ENCODE measurements at places on chromosomes 7 and 10.
A peak's percentile ranks its signal among the peaks of the same experiment; 100 is the strongest.

GRCh38 chr10:77687621-77688020 is 50.0 kb upstream of the KCNMA1 start:
- no peak for DNase-seq

DNA sequence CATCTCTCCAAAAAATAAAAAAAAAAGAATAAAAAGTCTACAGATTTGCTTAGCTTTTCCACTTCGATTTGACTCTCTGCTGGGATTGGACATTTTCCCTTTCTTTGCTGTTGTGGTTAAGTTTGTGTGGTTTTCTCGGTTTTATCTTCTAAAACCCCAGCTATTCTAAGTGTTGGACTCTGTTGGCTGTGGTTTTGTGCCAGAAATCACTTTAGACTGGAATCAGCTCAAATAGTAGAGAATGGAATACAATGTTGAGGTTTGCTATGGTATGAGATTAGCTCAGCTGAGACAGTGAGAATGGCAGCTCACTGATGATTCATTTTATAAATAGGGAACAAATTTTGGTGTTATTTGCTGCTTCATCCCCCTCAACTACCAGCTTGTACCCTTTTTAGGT is 116.0 kb downstream of the BUB3 start:
- DNase-seq = no peak

DNA sequence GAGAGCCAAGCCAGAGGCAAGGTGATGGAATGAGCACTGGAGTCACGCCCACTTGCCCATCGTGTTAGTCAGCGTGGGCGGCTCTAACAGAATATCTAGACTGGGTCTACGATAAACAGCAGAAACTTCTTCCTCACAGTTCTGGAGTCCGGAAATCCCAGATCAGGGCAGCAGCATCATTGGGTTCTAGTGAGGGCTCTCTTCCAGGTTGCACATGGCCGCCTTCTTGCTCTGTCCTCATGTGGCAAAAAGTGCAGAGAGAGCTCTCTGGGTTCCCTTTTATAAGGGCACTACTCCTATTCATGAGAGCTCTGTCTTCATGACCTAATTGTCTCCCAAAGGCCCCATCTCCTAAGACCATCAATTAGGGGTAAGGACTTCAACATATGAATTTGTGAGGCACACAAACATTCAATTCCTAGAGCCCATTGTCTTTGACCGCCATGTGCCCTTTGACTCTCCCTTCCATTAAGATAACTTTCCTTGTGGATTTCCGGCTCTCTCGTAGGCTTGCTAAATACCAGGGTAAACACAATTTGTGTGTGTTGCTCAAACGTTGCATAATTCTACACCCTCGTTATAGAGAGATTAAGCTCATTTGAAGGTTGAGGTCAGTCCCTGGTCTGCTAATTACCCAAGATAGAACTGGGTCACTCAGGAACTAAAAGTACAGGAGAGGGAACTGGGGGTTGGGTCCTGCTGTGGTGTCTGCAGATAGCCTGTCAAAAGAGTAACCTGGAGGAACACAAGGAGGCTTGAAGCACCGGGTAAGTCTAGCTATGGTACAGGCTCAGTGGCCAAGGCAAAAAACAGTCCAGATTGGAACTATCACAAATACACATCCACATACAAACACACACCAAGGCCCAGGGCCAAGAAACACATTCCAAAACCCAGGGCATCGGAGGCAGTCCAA is 28.7 kb upstream of the USP6NL start:
- no peak for DNase-seq

DNA sequence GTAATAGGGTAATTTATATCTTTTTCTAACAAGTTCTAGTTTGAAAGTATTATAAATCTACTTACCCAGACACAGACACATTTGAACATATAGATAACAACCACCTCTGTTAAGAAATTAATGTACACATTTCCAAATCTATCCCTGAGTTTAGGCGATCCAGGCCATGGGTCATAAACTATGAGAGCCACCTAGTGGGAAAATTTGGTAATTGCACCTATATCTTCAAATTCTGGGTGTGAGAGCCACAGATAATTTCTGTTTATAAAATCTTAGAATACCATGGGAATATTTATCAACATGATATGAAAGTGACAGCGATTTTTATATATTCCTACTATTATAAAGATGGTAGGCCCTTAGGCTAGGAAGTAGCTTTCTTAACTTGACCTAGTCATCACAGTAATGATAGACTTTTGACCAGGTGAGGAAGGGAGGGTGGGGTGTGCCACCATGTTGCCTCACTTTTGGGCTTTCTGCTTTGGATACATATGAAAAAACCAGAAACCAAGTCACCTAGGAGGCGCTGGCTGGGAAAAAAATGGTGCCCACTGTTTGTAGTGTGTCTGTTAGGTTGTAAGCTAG is 8.0 kb upstream of the EPHA1 start:
- peak; percentile 56 for DNase-seq

GRCh38 chr10:18906636-18907035 is 142.0 kb upstream of the MALRD1 start:
- DNase-seq = no peak

- DNase-seq = no peak
Measured at GRCh38 chr7:125241548-125241947, 311.9 kb upstream of the POT1 start.

DNA sequence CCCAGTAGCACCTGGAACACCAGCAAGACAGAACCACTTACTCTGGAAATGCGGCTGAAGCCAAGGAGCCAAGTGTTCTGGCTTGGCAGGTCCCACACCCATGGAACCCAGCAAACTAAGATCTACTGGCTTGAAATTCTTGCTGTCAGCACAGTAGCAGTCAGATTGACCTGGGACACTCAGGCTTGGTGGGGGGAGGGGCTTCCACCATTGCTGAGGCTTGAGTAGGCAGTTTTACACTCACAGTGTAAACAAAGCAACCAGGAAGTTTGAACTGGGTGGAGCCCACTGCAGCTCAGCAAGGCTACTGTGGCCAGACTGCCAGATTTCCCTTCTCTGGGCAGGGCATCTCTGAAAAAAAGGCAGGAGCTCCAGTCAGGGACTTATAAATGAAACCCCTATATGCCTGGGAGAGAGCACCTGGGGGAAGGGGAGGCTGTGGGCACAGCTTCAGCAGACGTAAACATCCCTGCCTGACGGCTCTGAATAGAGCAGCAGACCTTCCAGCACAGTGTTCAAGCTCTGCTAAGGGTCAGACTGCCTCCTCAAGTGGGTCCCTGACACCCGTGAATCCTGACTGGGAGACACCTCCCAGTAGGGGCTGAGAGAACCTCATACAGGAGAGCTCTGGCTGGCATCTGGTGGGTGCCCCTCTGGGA is 121.2 kb downstream of the MTERF1 start:
- no peak for DNase-seq

- DNase-seq = peak; percentile 14
Measured at GRCh38 chr10:99279626-99280111, 44.0 kb upstream of the HPSE2 start.

GRCh38 chr10:112738606-112739591 is 211.1 kb upstream of the TCF7L2 start:
- DNase-seq = no peak

- DNase-seq = no peak
Measured at GRCh38 chr7:105024734-105025133, 10.7 kb downstream of the KMT2E start.

GRCh38 chr10:72066318-72067284 is 21.8 kb downstream of the SPOCK2 start:
- no peak for DNase-seq

DNA sequence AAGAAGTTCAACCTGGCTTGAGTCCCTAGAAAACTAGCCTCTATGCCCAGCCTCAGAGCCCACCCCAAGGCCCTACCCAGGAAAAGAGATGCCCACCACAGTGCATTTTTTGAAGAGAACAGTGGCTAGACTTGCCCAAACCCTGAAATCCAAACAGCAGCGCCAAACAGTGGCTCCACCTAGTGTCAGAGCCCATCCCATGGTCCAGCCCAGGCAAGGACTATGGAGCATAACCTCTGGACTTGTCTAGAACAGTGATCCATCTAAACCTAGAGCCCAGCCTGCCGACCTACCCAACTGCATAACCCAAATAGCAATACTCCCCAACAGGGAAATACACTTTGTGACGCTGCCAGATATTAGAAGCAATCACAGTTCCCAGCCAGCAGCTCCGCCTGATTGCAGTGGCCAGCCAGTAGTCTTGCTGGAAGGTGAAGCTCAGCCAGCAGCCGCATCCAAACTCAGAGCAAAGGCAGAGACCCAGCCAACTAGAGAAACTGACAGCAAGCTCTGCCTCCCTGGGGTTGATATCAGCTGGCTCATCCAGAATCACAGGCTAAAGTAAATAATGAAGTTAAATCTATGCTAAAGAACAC is 44.5 kb downstream of the HBP1 start:
- DNase-seq = no peak

DNA sequence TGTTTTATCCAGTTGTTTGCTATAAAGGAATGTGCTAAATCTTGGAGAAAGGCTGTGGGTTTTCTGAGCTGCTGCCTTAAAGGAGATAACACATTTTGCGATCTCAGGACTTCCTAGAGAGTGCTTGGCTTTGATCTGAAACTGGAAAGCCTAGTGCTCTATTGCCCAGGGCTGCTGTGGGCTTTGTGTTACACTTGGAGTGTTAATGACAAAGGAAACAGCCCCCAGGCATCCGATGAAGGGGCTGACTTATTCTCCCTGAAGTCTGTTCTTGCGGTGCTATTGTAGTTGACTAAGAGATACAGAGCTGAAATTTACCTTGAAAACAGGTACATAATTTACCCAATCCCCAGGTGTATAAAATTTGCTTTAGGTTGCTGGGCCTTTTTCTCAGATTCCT is 74.5 kb downstream of the SND1 start:
- no peak for DNase-seq

- DNase-seq = no peak
Measured at GRCh38 chr10:70772627-70773026, 12.6 kb downstream of the TBATA start.

DNA sequence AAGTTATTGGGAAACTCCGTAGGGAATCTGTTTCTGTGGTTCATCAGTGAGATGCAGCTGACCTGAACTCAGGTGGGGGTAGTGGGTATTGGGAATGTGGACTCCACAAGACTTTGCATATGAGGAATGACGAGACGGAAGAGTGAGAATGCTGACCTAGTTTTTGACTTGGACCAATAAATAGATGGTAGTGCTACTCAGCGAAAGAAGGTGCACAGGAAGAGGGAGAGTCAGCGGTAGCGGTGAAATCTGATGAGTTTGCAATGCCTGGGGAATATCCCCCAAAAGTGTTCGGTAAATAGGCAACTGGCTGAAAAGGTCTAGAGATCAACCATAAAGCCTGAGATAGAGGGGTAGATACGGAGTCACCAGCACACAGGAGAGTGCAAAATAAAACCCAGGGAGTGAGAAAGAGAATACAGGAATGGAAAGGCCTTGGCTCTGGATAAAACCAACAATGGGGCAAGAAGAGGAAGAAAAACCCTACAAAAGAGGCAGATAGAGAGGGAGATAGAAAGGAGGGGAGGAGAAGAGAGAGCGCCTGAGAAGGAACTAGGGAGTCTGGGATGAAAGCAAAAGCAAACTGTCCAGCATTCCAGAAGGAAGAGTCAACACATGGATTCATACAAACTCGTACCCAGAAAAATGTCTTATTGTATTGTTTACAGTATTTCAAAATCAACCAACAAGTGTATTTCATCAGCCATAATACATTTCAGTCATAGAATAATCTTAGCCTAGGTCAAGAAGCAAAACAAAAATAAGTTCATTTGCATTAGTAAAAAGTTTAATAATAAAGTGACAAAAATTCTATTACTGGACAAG is 5.4 kb downstream of the ARHGAP21 start:
- no peak for DNase-seq

- DNase-seq = no peak
Measured at GRCh38 chr7:22895140-22895827, 72.6 kb upstream of the TOMM7 start.

DNA sequence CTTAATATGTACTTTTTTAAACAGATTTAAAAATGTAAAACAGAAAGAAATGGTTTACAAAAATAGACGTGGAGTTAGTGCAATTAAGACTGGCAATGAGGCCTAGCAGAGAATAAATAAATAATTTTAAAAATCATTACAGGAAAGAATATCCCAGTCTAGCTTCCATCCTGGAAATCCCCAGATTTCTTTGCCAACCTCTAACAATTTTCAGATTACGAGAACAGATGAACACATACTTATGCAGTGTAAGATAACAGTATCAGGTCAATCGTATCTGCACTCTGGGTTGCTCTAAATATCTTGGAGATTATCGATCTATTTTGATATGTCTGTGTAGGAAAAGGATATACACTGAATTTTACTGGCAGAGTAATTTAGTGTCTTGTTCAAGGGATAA is 210.5 kb downstream of the SEMA3A start:
- no peak for DNase-seq

GRCh38 chr10:29567003-29567402 is 67.8 kb downstream of the SVIL start:
- DNase-seq = no peak

GRCh38 chr10:30591249-30591670 is 38.3 kb downstream of the LYZL2 start:
- peak; percentile 41 for DNase-seq

DNA sequence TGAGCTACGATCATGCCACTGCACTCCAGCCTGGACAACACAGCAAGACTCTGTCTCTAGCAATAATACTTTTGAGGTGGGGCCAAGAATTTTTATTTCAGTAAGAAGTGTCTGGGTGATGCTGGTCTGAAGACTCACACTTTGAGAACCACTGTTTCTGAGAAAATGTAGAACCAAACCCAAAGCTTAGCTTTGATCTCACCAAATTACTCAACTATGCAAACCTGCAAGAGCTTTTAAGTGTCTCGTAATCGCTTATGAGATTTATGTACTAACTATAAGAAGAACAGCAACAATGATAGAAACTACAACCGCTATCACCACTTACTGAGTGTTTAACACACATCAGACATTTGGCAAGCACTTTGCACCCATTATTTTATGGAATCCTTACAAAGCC is 29.5 kb downstream of the APBB1IP start:
- no peak for DNase-seq

DNA sequence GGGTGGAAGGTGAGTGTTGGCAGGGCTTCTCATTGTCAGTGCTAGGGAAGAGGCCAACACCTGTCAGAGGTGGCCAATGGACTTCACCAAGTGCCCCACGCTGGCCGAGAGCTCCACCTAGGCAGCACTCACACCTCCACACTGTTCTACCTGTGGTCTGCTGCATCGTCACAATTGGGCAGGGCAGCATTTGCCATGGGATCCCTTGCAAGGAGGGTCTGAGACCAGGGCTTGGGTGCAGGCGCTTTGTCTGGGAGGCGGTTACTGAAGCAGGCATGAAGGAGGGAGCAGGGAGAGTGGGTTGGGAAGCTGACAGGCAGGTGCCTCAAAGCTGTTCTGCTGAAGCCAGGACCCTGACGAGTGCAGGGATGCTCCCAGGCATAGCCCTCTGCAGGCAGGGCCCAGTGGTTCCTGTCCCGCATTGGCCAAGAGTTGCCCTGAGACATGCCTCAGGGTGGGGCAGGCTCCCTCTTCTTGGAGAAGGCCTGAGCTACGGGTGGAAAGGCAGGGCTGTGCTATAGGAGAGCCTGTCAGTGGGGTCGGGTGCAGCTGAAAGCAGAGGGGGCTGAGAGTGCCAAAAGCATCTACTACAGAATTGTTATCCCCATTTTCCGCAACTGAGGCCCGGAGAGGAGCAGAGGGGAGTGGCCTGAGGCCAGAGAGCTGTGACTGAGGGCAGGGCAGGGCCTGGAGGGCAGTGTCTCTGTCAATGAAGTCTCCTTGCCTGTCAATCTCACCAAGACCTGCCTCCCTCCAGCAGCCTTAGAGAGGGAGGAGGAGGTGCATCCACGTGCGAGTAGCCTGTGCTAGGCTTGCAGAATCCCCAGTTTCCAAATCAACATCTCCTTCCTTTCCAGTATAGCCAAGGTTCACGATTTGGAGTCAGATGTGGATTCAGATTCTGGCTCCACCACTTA is 4.0 kb downstream of the RBP3 start:
- no peak for DNase-seq

- peak; percentile 1 for DNase-seq
Measured at GRCh38 chr10:12782537-12782936, 219.0 kb downstream of the CCDC3 start.

All from NCI-H1694 treated with DMSO at 0.1 percent for 48 hours (cell line).